ENCODE measurements at places on chromosomes 11 and 22. TPM values are rescaled to one million over a fixed set of nuclear protein-coding genes. Genes with fewer than 3 reads are reported as not detected.

DNA sequence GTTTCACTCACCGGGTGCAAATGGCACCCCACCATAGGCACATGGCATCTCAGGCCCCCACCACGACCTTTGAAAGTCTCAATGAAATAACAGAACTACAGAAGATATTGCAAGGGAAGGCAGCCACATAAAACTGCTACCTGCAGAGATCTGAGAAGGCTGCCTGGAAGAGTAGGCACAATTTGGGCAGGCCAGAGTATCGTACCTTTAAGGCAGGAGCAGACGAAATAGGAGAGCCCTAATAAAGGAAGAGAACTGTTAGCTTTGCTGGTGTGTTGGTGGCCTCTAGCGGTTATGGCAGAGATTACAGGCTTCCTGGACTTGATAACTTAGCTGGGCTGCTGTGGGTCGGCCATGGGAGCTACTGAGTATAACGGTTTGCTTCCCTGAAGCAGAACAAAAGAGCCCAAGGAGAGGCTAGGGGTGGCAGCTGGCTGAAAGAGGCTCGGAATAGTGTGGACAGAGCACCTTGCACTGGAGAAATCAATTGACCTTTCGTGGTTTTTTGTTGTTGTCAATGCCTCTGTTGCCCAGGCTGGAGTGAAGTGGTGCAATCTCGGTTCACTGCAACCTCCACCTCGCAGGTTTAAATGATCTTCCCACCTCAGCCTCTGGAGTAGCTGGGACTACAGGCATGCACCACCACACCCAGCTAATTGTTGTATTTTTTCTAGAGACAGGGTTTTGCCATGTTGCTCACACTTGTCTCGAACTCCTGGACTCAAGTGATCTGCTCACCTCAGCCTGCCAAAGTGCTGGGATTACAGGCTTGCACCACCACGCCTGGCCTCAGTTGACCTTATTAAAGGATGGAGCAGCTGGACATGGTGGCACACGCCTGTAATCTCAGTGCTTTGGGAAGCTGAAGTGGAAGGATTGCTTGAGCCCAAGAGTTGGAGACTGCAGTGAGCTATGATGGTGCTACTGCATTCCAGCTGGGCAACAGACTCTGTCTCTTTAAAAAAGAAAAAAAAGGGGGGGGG is 4.8 kb downstream of the SDF2L1 start:
- no peak for DNase-seq

GRCh38 chr11:6563667-6564066 is 39.7 kb downstream of the RRP8 start:
- no peak for DNase-seq

GRCh38 chr11:91308069-91308468 is 916.5 kb upstream of the FAT3 start:
- DNase-seq, result no peak

The TBX10 gene
- total RNA-seq, result 0.41 TPM

The FJX1 gene
- 0.54 TPM for total RNA-seq

DNA sequence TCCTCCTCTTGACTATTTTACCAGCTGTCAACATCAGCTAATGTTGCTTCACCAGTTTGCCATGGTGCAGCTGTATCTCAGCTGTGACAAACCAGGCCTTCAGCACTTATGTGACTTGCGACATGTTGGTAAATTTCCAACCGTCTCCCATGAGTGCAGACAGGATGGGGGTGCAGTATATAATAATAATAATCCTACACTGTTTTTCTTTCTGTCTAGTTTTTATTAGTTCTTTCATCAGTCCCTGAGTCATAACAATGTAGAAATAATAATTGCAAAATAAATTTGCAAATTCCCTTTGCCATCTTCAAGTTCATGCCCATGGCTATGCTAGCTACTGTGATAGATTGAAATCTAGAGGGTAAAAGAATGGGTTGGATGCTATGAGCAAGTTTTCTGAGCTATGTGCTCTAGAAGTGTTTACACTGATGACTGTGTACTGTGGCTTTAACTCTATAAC is 4.9 kb downstream of the MMP13 start:
- DNase-seq, result no peak

- no peak for DNase-seq
Measured at GRCh38 chr11:72935700-72936099, 121.5 kb downstream of the ATG16L2 start.

DNA sequence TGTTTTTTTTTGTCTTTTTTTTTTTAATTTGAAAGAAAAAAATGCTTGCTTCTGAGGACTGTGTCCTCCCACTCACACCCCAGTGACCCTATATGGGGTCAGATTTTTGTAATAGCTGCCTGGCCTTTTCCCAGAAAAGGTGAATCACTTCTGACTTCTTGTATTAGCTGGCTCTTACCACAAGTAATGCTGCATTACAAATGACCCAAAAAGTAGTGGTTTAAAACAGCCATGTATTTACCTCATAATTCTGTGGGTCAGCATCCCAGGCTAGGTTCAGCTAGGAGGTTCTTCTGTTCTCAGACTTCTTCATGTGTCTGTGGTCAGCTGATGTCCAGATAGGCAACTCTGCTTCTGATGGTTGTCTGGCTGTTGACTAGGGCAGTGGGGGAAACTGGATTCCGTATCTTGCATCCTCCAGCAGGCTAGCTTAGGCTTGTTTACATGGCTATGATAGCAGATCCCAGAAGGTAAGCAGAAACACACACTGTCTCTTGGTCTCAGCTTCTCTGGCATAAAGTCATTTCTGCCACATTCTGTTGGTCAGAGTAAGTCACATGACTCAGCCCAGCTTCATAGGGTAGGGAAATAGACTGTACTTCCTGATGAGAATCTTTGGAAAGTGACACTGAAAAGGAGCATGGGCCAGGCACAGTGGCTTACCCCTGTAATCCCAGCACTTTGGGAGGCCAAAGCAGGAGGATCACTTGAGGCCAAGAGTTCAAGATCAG is 19.5 kb downstream of the LHFPL7 start:
- no peak for DNase-seq

The MS4A12 gene
- not detected for total RNA-seq

GRCh38 chr11:14259186-14259784 is 99.7 kb downstream of the RRAS2 start:
- DNase-seq, result no peak

DNA sequence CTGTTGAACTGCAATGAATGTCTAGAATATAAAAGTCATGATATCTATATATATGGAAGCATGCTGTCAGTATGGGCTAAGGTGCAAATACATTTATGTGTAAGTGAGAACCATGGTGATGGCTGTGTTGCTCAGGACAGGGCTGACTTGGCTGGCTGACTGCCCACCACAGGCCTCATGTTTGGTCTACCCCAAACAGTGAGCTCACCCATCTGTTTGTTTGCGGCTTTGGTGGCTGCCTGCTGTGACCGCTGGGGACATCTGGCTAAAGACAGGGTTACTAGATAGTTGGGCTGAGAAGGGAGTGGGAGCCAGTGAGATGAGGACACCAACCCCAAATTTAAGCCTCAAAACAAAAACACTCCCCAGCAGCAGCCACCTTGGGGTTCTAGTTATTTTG is 6.3 kb downstream of the CD44 start:
- no peak for DNase-seq

- DNase-seq, result peak; percentile 59
Measured at GRCh38 chr11:2797121-2797711, 88.4 kb downstream of the CDKN1C start.

The TRIM49 gene
- not detected for total RNA-seq

GRCh38 chr22:24240381-24240780 is 4.5 kb downstream of the GGT5 start:
- DNase-seq, result no peak

The RAB38 gene
- total RNA-seq, result 0.70 TPM

The MMP27 gene
- not detected for total RNA-seq

- peak; percentile 6 for DNase-seq
Measured at GRCh38 chr22:48492366-48493320, 1335.0 kb downstream of the BRD1 start.

- DNase-seq, result peak; percentile 59
Measured at GRCh38 chr11:45894555-45895247, 9.2 kb downstream of the MAPK8IP1 start.

DNA sequence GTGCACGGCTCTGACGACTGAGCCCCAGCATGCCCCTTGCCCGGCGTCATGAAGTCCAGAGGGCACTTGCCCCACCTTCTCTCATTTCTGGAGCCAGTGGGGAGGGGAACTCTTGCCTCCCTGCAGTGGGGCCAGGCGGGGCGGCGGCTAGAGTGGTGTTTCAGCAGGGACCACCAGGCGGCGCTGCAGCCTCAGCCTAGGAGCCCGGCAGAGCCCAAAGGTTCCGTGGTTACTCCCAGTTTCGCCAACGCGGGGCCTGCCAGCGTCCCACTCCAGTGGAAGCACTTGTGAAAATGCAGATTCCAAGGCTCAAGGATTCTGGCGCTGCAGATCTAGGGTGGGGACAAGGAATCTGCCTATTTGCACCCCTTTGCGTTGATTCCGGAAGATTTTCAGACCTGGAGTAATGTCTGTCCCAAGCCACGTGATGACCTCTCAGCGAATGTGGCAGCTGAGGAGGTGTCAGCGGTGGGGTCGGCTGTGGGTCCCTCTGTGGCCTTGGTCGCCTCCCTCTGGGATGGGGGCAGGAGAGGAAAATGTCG is 55.7 kb downstream of the CD82 start:
- DNase-seq, result peak; percentile 89

DNA sequence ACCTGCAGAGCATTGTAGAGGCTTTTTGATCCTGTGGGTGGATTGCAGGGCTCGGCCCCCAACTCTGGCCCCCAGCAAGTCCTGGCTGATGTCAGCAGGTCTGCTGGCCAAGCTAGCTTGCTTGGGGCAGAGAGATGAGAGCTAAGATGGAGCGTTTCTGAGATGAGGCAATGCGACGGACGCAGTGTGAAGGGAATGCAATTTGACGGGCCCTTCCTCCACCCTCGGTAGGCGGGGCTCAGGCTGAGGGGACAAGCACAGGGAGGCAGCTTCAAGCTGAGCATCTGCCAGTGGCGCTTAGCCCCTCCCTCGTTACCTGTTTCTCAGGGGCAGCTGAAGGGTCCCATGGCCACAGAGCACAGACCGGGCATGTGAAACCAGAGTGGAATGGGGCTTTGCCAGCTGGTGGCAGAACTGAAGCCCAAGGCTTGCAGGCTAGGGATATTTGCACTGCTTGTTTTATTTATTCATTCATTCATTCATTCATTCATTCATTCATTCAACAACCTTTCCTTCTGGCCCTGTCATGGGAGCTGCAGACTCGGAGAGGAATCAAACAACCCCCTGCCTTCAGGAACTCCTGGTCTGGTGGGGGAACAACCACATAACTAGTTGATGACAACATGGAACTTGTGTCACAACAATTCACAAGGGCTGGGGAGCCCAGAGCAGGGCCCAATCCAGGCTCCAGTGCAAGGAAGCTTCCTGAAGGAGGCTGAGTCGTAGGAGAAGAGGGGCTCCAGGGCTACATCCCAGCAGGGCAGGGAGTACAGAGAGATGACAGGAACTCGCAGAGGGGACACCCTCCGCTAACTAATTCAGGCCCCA is 66.8 kb downstream of the THAP12 start:
- no peak for DNase-seq

- DNase-seq, result no peak
Measured at GRCh38 chr22:46794491-46794890, 32.0 kb downstream of the TBC1D22A start.

DNA sequence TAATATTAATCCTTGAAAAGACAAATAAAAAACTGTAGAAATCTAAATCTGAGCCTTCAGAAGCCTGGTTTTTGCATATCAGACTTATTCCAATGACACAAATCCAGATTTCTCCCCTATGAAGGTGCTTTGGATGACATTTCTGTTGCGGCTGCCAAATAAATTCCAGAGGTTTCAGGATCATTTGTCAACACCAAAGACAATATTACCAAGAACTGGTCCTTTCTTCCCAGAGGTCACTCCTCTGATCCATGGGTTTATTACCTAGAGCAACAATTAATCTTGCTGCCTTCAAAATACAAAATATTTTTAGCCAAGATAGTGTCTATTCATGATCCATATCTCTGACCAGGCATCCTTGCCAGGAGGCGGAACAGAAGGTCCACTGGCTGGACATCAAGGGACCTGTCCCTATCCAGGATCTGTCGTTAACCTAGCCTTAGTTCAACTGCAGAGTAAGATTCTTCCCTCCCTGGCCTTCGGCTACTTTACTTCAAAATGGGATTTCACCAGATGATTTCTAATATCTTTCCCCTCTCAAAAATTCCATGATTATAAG is 4.9 kb downstream of the CADM1 start:
- no peak for DNase-seq
